ENCODE measurements at places on chromosomes 13 and 19.

DNA sequence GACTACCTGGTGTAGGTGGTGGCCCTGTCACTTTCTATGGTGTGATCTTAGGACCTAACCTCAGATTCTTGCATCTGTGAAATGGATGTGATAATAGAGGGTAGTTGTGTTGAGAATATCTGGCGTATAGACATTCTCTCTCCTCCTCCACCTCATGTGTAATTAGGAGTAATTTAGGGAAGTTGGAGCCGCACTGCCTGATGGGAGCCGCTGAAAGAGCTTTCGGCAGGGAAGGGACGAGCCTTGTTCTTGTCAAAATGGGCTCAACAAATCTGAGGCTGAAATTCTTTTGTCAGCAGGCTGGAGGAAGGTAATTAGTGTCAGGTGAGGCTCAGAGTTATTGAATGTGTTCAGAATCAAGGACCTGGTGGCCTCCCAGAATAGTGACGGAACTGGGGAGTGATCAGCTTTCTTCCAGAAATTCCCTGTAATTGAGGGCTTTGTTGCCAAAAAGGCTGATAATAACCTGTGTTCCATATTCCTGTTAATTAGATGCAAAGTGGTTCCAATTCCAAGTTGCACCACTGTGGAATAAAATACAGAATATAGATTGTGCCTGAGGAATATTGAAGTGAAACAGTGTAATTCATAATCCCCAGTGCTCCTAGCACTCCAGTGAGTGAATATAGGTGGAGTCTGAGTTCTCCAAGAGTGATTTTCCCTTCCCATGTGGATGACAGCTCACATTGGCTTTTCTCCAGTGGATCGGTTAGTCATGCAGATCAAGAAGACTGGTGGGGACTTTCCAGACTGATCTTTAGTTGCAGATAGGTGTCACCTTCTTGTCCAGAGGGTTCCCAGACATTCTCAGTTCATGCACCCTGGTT lies 47.5 kb downstream of the SPATA13 start:
- H3K27ac ChIP-seq: no peak overlapping the region
- no peaks in the 10 kb centered on the region for H3K4me1 ChIP-seq
- H3K36me3 ChIP-seq: no peaks in the 10 kb centered on the region
- no peaks in the 10 kb centered on the region for H3K27me3 ChIP-seq

DNA sequence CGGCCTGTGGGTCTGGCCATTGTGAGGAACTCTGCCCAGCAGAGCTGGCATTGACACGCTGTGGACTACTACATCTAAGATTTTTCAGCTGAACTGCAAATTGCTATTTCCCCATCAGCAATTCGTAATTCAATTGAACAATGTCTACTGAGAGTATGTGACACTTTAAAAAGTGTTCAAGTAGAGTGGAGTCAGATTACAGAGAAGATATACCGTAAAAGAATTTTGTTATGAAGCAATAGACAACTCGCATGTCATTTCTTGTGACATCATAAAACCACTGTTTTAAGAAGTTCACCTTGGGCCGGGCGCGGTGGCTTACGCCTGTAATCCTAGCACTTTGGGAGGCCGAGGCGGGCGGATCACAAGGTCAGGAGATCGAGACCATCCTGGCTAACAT lies 32.5 kb upstream of the C1QTNF9 start:
- peaks cover 13% of the 10 kb centered on the region for H3K4me1 ChIP-seq
- no peaks in the 10 kb centered on the region for H3K27me3 ChIP-seq
- no peak overlapping the region for H3K27ac ChIP-seq

DNA sequence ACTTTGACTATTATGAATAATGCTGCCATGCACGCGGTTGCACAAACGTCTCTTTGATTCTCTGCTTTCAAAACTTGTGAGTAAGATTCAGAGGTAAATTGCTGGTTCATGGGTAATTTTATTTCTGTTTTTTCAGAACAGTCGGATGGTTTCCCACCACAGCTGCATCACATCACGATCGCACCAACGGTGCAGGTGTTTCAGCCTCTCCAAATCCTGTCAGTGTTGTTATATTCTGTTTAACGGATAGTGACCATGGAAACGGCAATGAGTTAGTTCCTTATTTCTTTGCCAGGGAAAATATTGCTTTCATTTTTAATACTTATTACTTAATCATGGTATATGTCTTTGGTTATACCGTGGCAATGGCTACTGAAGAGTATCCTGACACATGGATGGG lies 19.1 kb upstream of the ZNF835 start:
- H3K4me3 ChIP-seq: no peak overlapping the region
- no peaks in the 10 kb centered on the region for H3K27me3 ChIP-seq
- no peak for DNase-seq

- H3K27me3 ChIP-seq: no peaks in the 10 kb centered on the region
- H3K4me1 ChIP-seq: no peaks in the 10 kb centered on the region
- DNase-seq: no peak
- H3K36me3 ChIP-seq: no peaks in the 10 kb centered on the region
- no peak overlapping the region for H3K4me3 ChIP-seq
These were observed 517.4 kb downstream of the RFC3 start for GRCh38 chr13:34335014-34336007.

- H3K36me3 ChIP-seq: no peaks in the 10 kb centered on the region
- H3K4me3 ChIP-seq: no peak overlapping the region
- H3K27me3 ChIP-seq: no peaks in the 10 kb centered on the region
- no peak for DNase-seq
- peak overlapping the region; percentile 37 for H3K27ac ChIP-seq
These were observed 114.9 kb upstream of the WASF3 start for GRCh38 chr13:26442541-26442940.

DNA sequence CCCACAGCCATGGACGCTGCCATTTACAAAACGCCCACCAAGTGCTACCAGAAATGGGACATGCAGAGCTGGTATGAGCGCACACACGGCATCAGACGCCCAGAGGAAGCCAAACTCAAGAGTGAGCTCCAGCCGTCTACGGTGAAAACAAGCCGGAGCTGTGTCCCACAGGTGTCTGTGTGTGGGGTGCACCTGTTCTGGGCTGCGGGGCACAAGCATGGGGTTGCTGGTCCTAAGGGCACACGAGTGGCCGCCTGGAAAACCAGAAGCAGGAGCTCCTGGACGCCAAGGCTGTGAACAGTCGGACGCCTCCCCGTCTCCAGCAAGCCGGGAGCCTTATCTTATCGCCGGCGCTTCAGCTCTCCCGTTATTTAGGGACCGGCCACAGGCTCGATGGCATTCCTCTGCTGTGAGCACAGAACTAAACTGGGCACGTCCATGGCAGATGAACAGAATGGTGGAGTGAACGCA lies 1.3 kb downstream of the ADPRHL1 start:
- peaks cover 8% of the 10 kb centered on the region for H3K36me3 ChIP-seq
- no peak for DNase-seq
- H3K4me1 ChIP-seq: no peaks in the 10 kb centered on the region
- no peak overlapping the region for H3K4me3 ChIP-seq

- DNase-seq: no peak
- peaks cover 17% of the 10 kb centered on the region for H3K4me1 ChIP-seq
- no peaks in the 10 kb centered on the region for H3K36me3 ChIP-seq
- no peak overlapping the region for H3K27ac ChIP-seq
These were observed 28.7 kb downstream of the GJA3 start for GRCh38 chr13:20132052-20132634.

DNA sequence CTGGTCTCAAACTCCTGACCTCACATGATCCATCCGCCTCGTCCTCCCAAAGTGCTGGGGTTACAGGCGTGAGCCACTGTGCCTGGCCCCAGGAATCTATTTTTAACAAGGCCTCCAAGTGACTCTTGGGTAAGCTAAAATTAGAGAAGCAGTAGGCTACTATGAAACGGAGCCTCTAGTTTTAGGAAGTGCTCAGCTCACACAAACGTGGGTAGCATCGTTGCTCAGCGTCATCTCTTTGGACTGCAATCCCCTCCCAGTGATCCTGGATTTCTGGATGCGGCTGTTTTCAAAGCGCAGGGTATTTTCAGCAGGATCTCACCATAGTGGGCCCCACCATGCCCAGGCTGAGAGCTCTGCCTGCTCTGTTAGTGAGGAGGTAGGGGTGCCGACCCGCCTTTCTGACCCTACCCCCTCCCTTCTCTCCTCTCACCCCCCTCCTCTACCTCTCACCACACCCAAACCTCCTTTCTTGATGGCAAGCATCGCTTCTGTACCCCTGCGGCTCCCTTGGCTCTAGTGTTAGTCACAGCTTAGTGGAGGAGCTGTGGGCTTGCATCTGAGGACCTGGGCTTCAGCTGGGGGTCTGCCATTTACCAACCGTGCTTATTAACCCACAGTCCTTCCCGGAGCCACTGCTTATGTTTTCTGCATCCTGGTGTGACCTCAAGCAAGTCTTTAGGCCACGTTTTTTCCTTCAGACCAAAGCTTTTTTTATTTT lies 34.2 kb downstream of the GJA3 start:
- no peaks in the 10 kb centered on the region for H3K27me3 ChIP-seq
- H3K4me1 ChIP-seq: peaks cover 27% of the 10 kb centered on the region
- H3K4me3 ChIP-seq: no peak overlapping the region
- DNase-seq: no peak
- H3K36me3 ChIP-seq: no peaks in the 10 kb centered on the region

- no peak for DNase-seq
- H3K4me3 ChIP-seq: no peak overlapping the region
- H3K27ac ChIP-seq: no peak overlapping the region
- no peaks in the 10 kb centered on the region for H3K36me3 ChIP-seq
These were observed 10.4 kb upstream of the KLK14 start for GRCh38 chr19:51093101-51093500.

GRCh38 chr19:18053576-18054219 lies 33.0 kb downstream of the IL12RB1 start:
- no peak for DNase-seq
- no peaks in the 10 kb centered on the region for H3K36me3 ChIP-seq
- H3K27me3 ChIP-seq: no peaks in the 10 kb centered on the region
- no peak overlapping the region for H3K4me3 ChIP-seq
- peaks cover 61% of the 10 kb centered on the region for H3K4me1 ChIP-seq
- peak overlapping the region; percentile 75 for H3K27ac ChIP-seq

DNA sequence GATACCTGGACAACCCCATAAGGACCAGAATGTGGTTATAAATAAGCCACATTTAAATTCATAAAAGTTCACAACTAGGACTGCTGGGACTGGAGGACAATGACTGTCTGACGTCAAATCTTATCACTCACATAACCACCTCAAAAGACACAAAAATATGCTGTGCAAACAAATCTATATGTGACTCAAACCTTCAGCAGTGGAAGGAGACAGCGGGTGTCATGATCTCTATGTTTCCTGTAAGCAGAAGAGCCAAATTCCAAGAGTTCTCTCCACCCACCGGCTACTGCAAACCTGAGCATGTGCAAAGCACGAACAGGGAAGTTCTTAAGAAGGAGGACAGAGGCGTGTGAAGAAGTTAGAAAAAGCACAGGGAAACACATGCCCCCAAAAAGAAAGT lies 113.2 kb downstream of the MYCBP2 start:
- no peaks in the 10 kb centered on the region for H3K27me3 ChIP-seq
- H3K4me1 ChIP-seq: no peaks in the 10 kb centered on the region
- H3K4me3 ChIP-seq: no peak overlapping the region
- no peak for DNase-seq
- no peak overlapping the region for H3K27ac ChIP-seq
- H3K36me3 ChIP-seq: peaks cover 17% of the 10 kb centered on the region

DNA sequence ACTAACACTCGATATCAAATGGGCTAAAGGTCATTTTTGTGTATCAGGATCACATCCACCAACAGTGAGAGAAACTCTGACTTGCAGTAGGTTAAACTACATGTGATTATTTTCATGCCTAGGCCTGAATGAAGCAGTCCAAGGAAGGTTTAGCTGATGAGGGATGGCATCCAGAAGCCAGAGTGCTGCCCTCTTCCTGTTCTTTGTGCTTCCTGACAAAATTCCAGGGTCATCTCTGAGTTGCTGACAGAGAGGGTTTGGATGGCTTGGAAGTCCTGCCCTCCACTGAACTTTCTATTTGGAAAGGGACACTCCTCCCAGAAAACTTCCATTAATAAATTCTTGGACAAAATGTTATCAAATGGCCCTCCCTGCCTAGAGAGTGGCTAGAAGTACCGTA lies 728.3 kb upstream of the SLC10A2 start:
- H3K4me1 ChIP-seq: no peaks in the 10 kb centered on the region
- no peak for DNase-seq
- no peak overlapping the region for H3K4me3 ChIP-seq
- H3K27ac ChIP-seq: no peak overlapping the region

- H3K27me3 ChIP-seq: no peaks in the 10 kb centered on the region
- H3K27ac ChIP-seq: no peak overlapping the region
- DNase-seq: no peak
- H3K4me1 ChIP-seq: no peaks in the 10 kb centered on the region
These were observed 407.8 kb downstream of the KLF5 start for GRCh38 chr13:73466561-73466960.

GRCh38 chr13:97091196-97091595 lies 96.9 kb upstream of the OXGR1 start:
- H3K4me1 ChIP-seq: no peaks in the 10 kb centered on the region
- no peaks in the 10 kb centered on the region for H3K36me3 ChIP-seq
- no peak overlapping the region for H3K4me3 ChIP-seq
- no peak for DNase-seq
- H3K27me3 ChIP-seq: no peaks in the 10 kb centered on the region

DNA sequence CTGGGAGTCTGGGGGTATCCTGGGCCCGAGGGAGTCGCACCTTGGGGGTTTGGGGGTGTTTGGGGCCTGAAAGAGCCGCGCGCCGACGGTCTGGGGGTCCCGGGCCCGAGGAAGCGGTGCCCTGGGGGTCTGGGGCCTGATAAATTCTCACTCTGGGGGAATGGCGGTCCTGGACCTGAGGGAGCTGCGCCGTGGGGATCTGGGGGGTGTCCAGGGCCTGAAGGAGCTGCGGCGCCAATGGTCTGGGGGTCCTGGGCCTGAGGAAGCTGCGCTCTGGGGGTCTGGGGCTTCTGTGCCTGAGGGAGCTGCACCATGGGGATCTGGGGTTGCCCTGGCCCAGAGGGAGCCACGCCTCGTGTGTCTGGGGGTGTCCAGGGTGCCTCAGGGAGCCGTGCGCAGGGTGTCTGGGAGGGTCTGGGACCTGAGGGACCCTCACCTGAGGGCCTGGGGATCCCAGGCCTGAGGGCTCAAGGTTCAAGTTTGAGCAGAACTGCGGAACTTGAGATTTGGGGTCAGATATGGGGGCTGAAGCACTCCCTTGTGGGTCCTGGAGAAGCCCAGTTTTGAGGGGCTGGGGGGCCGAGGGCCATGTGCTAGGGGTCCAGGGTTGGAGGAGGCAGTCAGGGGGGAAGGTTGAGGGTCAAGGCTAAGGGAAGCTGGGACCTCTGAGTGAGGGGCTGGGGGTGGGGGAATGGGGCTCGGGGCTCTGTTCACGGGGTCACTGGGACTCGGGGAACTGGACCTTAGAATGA lies 1.1 kb downstream of the HDGFL2 start:
- no peak for DNase-seq
- peak overlapping the region; percentile 93 for H3K4me3 ChIP-seq
- H3K27me3 ChIP-seq: no peaks in the 10 kb centered on the region
- no peak overlapping the region for H3K27ac ChIP-seq

DNA sequence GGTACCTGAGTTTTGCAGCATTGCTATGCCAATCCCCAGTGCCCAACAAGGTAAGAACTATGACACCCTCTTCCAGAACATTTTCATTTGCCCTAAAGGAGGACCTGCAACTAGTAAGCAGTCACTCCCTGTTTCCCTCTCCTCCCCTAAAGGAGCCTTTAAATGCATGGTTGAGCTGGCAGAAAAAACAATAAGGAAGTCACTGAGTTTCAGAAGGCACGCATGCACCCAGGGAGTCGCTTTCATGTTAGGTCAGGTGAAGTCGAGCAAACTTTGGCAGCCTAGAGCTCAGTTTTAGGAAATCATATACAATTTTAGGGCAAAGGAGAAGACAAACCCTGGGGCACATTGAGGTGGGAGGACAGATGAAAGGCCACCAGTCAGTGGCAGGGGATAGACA lies 11.8 kb downstream of the NLRP11 start:
- H3K4me3 ChIP-seq: no peak overlapping the region
- no peaks in the 10 kb centered on the region for H3K36me3 ChIP-seq
- no peaks in the 10 kb centered on the region for H3K27me3 ChIP-seq
- DNase-seq: no peak
- H3K27ac ChIP-seq: no peak overlapping the region
- H3K4me1 ChIP-seq: no peaks in the 10 kb centered on the region
